ENCODE measurements at places on chromosomes 7 and 10.

GRCh38 chr10:84563355-84563754, 235.0 kb downstream of the CCSER2 start:
- DNase-seq = no peak

DNA sequence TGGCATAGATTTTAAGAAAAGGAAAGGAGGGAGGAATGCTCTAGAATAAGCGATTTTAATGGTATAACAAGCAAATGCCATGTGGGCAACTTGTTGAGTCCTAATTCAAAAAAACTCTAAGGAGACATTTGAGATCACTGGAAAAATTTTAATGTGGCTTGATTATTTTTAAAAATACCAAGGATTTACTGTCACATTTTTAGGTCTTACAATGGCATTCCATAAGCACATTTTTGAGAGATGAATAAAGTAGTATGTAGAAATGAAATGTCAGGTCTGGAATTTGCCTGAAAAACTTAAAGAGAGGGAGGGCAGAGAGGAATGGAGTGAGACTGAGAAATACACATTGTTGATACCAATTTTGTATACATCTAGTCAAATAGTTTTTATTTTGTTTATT, 20.3 kb downstream of the NCAPG2 start:
- DNase-seq = peak; percentile 33

DNA sequence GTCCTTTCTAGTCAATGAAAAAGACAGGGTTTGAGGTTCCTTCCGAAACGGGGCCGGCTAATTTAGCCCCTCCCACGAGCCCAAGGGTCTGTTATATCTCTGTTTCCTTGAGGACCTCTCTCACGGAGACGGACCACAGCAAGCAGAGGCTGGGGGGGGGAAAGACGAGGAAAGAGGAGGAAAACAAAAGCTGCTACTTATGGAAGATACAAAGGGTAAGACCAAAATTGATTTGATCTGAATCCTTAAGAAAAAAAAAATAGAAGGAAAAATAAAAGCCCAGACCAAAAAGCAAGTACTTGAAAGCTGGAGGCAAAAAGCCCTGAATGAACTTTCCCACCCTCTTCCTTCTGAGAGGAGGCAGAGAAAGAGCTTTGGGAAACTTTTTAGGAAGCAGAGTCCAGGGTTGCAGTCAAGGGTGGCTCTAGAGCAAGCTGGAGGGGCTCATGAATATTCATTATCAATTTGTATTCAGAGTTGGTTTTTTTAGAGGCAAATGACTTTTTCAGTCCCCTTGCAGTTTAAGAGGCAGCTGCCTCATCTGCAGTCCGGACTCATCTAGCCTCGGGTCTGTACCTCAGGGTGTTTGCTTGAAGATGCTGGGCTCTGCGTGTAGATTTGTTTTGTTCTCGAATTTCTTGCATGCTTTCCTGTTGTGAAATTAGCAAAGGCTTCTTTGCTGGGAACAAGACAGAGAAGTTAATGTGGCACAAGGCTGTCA, at the start of gene ENTPD1:
TSS of gene ENTPD1 (plus strand) at position 123 of the 721 bp plus-strand sequence. CDS start at position 200, 77 bp downstream.
- peak; percentile 47 for DNase-seq

DNA sequence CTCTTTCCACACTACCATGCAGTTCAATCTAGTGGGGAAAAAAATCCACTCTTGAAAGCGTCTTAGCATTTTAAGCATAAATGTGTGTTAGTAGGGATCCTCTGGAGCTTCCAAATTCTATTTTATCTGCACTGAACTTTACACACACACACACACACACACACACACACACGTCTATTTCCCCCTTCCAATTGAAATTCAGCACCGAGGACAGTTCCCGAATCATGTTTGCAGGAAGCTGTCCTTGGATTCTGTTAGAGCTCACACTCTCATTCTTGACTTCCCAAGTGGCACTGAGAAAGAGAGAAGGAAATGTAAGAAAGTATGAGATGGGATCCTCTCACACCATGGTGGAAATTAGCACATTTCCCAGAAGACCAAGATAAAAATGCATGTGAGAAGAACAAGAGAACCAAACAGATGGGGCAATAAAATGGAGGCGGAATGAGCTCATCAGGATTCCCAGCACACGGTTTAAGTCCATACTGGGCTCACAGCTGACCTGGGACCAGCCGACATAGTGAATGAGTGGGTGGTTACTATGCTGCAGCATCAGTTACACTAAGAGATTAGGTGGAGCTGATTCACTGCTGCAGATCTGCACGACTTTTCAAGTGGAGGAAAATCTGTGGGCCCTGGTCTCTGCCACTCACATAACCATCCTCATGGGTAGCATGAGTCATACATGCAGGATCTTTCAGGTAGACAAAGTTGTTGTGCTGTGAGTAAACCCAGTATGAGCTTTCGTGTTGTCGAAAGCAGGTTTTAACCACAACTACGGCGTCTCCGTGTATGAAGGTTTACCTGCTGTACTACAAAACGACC, 3.3 kb upstream of the NPTX2 start:
- DNase-seq = no peak

- DNase-seq = no peak
Observed at GRCh38 chr10:62830679-62831078, 14.5 kb upstream of the EGR2 start.

DNA sequence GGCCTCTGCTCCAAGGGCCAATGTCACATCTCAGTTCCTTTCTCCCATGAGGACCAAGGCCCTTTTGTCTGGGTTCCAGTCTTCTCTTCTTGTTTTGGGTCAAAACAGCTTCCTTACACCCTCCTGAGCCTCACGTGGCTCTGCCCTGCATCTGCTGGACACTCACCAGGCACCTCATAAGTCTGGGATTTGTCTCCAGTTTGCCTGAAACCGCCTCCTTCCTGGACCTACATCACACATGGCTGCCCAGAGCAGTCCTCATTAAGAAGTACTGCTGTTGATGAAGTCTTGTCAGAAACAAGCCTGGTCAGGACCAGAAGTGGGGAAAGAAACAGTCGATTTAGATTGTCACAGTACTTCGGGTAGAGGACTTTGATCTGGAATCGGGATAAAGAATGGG, 173.4 kb upstream of the BMPER start:
- no peak for DNase-seq

- no peak for DNase-seq
Observed at GRCh38 chr10:20289070-20289828, 473.0 kb downstream of the PLXDC2 start.

GRCh38 chr10:127880557-127880956, 12.2 kb downstream of the CLRN3 start:
- DNase-seq = no peak

GRCh38 chr10:44069573-44069972, 315.3 kb downstream of the CXCL12 start:
- DNase-seq = no peak

- no peak for DNase-seq
Observed at GRCh38 chr7:1542841-1543747, 12.6 kb downstream of the MAFK start.

GRCh38 chr7:98293746-98294145, 12.3 kb downstream of the BRI3 start:
- no peak for DNase-seq

DNA sequence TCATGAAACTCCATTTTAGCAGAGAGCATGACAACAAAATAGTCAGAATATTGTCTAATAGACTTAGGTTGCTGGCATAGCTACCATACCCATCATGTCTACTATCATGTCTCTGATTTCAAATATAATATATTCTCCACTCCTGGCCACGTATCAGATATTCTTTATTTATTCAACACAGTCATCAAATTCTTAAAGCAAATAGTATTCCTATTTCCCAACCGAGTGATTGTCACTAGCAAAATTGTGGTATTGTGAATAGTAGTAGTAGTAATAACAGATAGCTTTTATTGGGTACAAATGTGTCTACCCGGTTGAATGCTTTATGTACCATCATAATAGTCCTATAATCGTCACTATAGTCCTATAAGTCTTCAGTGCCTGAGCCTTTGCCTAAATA, 918.6 kb downstream of the KCNMA1 start:
- no peak for DNase-seq

DNA sequence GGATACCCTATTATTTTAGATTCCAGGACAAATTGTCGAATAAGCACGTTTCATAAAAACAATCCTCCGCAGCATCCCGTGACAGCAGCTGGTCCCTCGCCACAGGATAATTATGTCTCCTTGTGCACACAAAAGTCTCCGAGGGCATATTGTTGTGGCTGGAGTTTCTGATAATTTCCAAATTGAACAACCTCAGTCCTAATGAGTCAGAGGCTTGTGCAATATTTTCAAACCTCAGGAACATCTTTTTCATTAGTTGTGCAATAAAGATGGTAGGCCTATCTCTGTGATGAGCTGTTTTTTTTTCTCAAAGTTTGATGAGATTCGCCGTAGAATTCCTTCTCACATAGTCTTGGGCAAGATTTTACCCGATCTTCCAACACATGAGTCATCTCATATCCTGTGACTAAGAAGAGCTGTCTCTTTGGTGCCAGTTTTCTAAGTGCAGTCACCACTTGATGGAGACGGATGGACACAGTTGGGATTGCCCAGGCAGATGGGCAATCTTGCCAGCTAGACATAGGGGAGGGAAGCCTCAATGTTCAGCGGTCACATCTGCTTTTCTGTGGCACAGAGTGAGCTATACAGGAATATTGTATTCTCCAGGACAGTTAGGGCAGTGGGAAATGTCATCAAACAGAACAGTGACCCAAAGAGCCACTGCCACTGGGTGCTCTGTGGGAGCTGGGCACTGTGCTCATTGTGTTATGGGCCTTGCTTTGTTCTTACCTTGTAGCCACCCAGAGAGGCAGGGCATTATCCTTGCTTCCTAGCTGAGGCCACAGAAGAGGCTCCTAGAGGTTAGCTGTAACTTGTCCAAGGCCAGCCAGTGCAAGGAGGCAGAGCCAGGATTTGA, 7.8 kb downstream of the HTRA1 start:
- peak; percentile 76 for DNase-seq

GRCh38 chr10:60282771-60283353, 106.8 kb downstream of the ANK3 start:
- no peak for DNase-seq

GRCh38 chr10:75956624-75957023, 525.2 kb downstream of the LRMDA start:
- DNase-seq = no peak

DNA sequence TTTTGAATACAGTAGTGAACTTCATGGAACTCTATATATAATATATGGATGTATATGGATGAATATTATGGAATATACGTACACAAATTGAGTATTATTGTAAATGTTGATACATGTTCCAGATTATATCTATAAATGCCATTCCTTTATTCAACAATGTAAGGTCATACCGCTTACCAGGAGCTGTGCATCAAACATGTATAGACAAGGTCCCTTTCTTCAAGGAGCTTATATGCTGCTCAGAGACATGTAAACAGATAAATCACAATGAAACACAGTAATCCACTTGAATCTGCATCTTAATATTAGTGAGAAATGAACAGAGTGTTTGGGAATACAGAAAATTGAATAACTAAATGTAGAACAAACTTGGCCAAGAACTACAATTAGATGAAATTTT, 898 bp upstream of the SEM1 start:
- DNase-seq = no peak

DNA sequence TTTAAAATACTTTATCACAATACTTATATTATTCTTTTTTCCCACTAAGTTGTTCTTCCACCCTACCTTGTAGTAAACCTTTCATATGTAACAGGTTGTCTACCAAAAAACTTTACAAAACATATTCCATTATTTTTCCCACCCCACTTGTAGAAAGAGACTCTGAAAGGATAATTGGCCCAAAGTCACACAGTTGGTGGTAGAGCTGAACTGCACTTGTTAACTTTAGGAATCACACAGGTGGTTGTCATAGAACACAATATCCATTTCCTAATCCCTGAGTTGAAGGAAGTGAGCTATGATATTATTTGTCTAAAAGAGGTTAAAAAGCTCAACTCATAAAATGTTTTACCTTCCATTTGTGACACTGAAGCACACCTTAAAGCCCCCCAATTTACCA, 188.8 kb upstream of the FOXP2 start:
- DNase-seq = no peak

- no peak for DNase-seq
Observed at GRCh38 chr7:156515911-156516790, 124.4 kb upstream of the RNF32 start.

GRCh38 chr7:46198701-46199100, 277.6 kb upstream of the IGFBP3 start:
- no peak for DNase-seq

DNA sequence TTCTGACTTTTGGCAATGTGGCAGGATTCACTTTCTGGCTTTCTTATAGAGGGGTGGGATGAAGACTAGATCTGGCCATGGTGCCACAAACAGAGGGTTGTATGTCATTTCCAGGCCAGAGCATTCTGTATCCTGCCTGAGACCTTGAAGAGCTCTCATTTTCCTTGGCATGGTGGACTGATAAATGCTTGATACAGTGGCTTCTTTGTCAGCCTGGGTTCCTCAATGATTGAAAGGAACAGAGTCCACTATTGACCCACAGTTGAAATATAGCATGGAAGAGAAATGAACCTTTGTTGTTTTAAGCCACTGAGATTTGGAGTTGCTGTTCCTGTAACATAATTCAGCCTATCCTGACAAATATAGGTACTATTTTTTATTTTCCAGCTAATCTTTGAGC, 462.7 kb downstream of the SUGCT start:
- DNase-seq = no peak

- no peak for DNase-seq
Observed at GRCh38 chr7:26279405-26279804, 12.3 kb upstream of the SNX10 start.

GRCh38 chr10:12042409-12042796, 206 bp downstream of the UPF2 start:
- peak; percentile 41 for DNase-seq

DNA sequence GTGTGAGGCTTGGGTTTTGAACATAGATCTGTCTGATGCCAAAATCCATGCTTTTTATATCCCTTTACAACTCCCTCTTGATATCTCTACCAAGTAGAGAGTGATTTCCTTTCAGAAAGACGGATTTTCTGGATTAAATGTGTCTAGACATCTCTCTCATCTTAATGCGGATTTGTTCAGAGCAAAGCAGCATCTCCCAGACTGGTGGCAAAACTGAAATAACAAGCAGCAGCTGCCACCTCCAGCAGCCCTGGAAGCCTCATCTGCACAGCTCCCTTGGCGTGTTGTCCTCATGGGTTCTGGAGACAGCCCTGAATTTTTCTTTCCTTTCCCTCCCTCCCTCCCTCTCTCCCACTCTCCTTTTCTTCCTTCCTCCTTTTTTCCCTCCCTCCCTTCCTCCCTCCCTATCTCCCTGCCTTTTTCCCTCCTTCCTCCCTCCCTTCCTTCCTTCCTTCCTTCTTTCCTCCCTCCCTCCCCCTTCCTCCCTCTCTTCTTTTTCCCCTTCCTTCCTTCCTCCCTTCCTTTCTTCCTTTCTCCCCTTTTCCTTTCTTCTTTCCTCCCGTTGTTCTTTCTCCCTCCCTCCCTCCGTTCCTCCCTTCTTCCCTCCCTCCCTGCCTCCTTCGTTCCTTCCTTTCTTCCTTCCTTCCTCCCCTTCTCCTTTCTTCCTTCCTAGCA, 639.9 kb downstream of the TYW1 start:
- DNase-seq = no peak

GRCh38 chr7:20164425-20165145, 52.6 kb downstream of the MACC1 start:
- no peak for DNase-seq

- peak; percentile 85 for DNase-seq
Observed at GRCh38 chr10:110501142-110501937, 3.6 kb downstream of the DUSP5 start.

- DNase-seq = no peak
Observed at GRCh38 chr10:86644152-86644793, 10.1 kb upstream of the OPN4 start.

Data from AG08396 (cell line).